Spinal cord (tissue), 10 donors: ENCODE measurements at places on chromosomes 1 and 21. TPM values are rescaled to one million over a fixed set of nuclear protein-coding genes. Genes with fewer than 3 reads are reported as not detected.
A peak's percentile ranks its signal among the peaks of the same experiment; 100 is the strongest.

The TARDBP gene
- 109 TPM for total RNA-seq

The LRRC39 gene
- total RNA-seq, result 7.3 TPM

The PLA2G2A gene
- not detected for total RNA-seq

The GRIK3 gene
- 18.5 TPM for total RNA-seq

The ADGRL4 gene
- total RNA-seq, result 13.4 TPM

The KDF1 gene
- not detected for total RNA-seq

The ERG gene
- 19.6 TPM for total RNA-seq

The CADM3 gene
- 46.4 TPM for total RNA-seq

The CTSS gene
- 58.8 TPM for total RNA-seq

The LYPLA2 gene
- total RNA-seq, result 28.3 TPM

The IVL gene
- not detected for total RNA-seq

The CLCNKB gene
- total RNA-seq, result 1.9 TPM

- no peak overlapping the region for H3K4me3 ChIP-seq
- H3K27ac ChIP-seq, result no peak overlapping the region
- no peaks in the 10 kb centered on the region for H3K4me1 ChIP-seq
- peak; percentile 69 for DNase-seq
- no peaks in the 10 kb centered on the region for H3K27me3 ChIP-seq
These were observed 25.3 kb downstream of the SLC30A7 start for GRCh38 chr1:100921110-100921706.

DNA sequence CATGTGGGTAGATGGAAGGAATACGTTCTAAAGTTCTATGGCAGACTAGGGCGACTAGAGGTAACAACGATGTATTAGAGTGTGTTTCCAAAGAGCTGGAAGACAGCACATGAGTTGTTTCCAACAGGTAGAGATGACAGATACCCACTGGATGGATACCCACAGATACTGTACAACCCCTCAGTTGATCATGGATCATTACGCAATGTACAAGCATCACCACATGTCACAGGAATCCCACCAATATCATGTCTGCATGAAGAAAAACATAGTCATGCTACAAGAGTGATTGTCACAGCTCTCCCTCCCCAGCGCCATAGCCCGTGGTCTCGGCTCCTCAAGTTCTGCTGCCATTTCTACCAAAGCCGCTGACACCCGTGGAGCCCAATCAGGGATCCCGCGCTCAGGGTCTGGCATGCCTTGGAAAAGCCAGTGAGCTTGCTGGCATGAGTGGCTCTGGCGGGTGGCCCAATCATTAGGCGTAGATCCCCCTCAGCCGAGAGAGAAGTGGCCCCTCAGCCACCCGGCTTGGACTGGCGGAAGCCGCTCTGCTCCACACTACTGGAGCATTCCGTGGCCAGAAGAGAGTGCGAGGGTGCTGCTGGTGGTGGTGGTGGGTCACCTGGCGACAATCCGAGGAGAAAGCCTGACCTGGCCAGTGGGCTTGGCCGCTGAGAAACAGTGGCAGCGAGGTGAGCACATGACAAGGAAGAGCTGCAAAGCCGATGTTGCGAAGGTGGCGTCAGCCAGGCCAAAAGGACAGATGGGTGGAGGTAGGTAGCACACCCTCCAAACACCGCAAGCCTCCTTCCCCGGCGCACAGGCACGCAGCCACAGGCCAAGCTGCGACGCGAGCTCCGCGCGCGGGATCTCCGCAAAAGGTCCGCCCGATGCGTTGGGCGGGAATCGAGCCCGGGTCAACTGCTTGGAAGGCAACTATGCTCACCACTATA lies 65.7 kb upstream of the FCGR2A start:
- peak; percentile 58 for DNase-seq
- H3K4me1 ChIP-seq, result peaks cover 12% of the 10 kb centered on the region
- peaks cover 23% of the 10 kb centered on the region for H3K27me3 ChIP-seq

- H3K27me3 ChIP-seq, result no peaks in the 10 kb centered on the region
- no peak overlapping the region for H3K4me3 ChIP-seq
- DNase-seq, result no peak
- H3K4me1 ChIP-seq, result no peaks in the 10 kb centered on the region
- H3K27ac ChIP-seq, result no peak overlapping the region
These were observed 329.0 kb downstream of the OLFM3 start for GRCh38 chr1:101667761-101668160.

DNA sequence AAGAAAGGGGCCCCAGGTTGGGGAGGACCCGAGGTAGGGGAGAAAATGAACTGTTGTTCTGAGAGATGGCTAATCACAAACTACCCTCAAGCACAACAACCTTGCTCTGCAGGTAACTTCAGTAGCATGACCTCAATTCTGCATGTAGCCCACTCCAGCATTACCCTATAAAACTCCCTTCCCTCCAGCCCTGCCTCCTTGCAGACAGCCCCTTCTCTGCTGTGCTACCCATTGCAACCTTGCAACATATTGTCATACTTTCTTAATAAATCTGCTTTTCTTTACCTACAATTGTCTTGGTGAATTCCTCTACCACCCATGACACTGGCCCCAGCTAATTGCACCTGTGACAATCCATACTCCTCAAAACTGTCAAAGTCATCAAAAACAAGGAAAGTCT lies 428.9 kb downstream of the MATN1 start:
- no peak overlapping the region for H3K4me3 ChIP-seq
- no peak for DNase-seq
- H3K27me3 ChIP-seq, result no peaks in the 10 kb centered on the region
- H3K36me3 ChIP-seq, result no peaks in the 10 kb centered on the region

GRCh38 chr1:66041654-66042053 lies 249.0 kb downstream of the PDE4B start:
- no peaks in the 10 kb centered on the region for H3K36me3 ChIP-seq
- no peak for DNase-seq
- no peaks in the 10 kb centered on the region for H3K4me1 ChIP-seq

- no peak overlapping the region for H3K4me3 ChIP-seq
- peaks cover 6% of the 10 kb centered on the region for H3K4me1 ChIP-seq
These were observed 625.2 kb downstream of the SMYD3 start for GRCh38 chr1:245881767-245882391.

DNA sequence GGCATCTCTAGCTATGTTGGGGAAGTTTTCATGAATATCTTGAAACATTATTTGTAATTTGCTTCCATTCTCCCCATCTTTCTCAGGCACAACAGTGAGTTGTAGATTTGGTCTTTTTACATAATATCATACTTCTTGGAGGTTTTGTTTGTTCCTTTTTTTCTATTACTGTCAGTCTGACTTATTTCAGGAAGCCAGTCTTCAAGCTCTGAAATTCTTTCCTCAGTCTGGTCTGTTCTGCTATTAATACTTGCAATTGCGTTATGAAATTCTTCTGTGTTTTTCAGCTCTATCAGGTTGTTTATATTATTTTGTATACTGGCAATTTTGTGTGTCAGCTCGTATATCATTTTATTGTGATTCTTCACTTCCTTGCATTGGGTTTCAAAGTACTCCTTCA lies 424.6 kb upstream of the PTBP2 start:
- no peaks in the 10 kb centered on the region for H3K4me1 ChIP-seq
- no peak overlapping the region for H3K4me3 ChIP-seq
- no peak for DNase-seq

GRCh38 chr1:9316080-9316444 lies 23.4 kb downstream of the SPSB1 start:
- H3K27me3 ChIP-seq, result no peaks in the 10 kb centered on the region
- H3K36me3 ChIP-seq, result peaks cover 22% of the 10 kb centered on the region
- H3K4me1 ChIP-seq, result peaks cover 71% of the 10 kb centered on the region
- no peak for DNase-seq
- H3K27ac ChIP-seq, result no peak overlapping the region

DNA sequence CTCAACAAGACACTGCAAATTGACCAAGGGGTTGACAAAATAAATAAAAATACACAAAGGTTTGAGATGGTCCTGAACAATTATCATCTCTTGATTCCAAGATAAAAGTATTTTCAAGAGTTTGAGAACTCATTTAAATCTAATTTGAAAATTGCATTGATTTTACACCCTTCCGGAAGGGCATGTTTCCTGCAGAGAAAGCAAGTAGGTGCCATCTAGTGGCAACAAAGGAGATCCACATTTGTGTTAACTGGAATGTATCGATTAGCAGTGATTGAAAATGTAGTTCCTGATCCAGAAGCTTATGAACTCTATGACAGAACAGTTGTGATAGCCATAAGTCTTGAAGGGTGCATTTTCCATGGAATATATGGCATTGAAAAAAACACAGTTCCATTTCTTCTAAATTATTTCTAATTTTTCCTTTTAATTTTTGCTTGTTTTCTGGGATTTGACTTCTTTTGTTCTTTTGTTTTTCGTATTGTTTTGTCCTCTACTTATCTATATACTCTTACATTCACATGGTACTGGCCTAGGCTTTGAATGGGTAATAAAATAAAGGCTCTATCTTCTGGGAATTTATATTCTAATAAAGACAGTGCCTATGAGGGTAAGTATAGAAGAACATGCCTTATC lies 143.7 kb downstream of the DNM3 start:
- no peak overlapping the region for H3K4me3 ChIP-seq
- no peak overlapping the region for H3K27ac ChIP-seq
- no peaks in the 10 kb centered on the region for H3K36me3 ChIP-seq
- H3K27me3 ChIP-seq, result no peaks in the 10 kb centered on the region
- peak; percentile 82 for DNase-seq
- H3K4me1 ChIP-seq, result peaks cover 4% of the 10 kb centered on the region

- no peak overlapping the region for H3K4me3 ChIP-seq
- peaks cover 27% of the 10 kb centered on the region for H3K4me1 ChIP-seq
- peaks cover 11% of the 10 kb centered on the region for H3K27me3 ChIP-seq
- no peak overlapping the region for H3K27ac ChIP-seq
- peaks cover 17% of the 10 kb centered on the region for H3K36me3 ChIP-seq
- no peak for DNase-seq
These were observed 20.9 kb upstream of the SAMD11 start for GRCh38 chr1:902802-903201.

GRCh38 chr1:32044234-32044633 lies 28.5 kb upstream of the TMEM39B start:
- no peak for DNase-seq
- peaks cover 42% of the 10 kb centered on the region for H3K36me3 ChIP-seq
- H3K4me1 ChIP-seq, result peaks cover 22% of the 10 kb centered on the region
- no peaks in the 10 kb centered on the region for H3K27me3 ChIP-seq
- H3K4me3 ChIP-seq, result no peak overlapping the region

DNA sequence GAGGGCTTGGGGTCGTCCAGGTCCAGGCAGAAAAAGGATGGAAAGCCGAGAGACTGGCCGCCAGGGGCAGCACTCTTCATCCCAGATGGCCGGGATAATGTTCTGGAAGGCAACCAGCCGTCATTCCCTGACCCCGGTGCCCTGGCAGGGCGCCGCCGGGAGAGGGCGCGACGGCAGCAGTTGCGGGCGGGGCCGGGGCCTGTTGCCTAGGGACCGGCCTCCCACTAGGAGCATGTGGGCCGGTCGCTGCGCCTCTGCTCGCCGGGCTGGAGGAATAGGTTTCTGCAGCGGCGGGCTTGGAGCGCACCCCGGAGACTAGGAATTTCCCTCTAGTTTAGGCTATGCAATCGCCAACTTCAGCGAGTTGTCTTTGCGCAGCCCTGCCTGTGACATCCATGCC lies 11.0 kb downstream of the DMRTB1 start:
- H3K36me3 ChIP-seq, result no peaks in the 10 kb centered on the region
- peaks cover 18% of the 10 kb centered on the region for H3K4me1 ChIP-seq
- H3K4me3 ChIP-seq, result no peak overlapping the region
- H3K27me3 ChIP-seq, result peaks cover 6% of the 10 kb centered on the region
- H3K27ac ChIP-seq, result no peak overlapping the region

GRCh38 chr1:191888996-191889622 lies 269.2 kb upstream of the RGS18 start:
- DNase-seq, result peak; percentile 79
- no peaks in the 10 kb centered on the region for H3K4me1 ChIP-seq
- no peaks in the 10 kb centered on the region for H3K27me3 ChIP-seq
- no peak overlapping the region for H3K27ac ChIP-seq
- no peaks in the 10 kb centered on the region for H3K36me3 ChIP-seq
- H3K4me3 ChIP-seq, result no peak overlapping the region

GRCh38 chr1:117106478-117106877 lies 15.1 kb downstream of the TRIM45 start:
- no peaks in the 10 kb centered on the region for H3K4me1 ChIP-seq
- no peak for DNase-seq
- H3K27me3 ChIP-seq, result no peaks in the 10 kb centered on the region
- peaks cover 5% of the 10 kb centered on the region for H3K36me3 ChIP-seq
- H3K27ac ChIP-seq, result no peak overlapping the region

GRCh38 chr1:151314137-151314875 lies 12.9 kb downstream of the PI4KB start:
- peaks cover 48% of the 10 kb centered on the region for H3K36me3 ChIP-seq
- no peak overlapping the region for H3K4me3 ChIP-seq
- no peaks in the 10 kb centered on the region for H3K27me3 ChIP-seq

DNA sequence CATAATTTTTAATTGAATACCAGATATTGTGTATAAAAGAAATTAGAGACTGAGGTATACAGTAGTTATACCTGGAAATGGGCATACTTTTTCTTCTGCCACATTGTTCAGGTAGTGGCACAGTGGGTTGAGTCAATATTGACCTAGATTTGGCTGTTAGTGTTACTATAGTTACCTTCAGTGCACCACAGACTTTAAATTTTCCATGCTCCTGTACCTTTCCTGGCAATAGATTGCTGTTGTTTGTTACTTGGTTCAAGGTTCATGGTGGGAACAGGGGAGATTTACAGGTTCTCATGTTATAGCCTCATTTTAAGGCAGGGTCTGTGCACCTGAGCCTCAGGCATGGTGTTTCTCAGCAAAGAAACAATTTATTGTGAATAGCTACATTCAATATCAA lies 218.7 kb downstream of the LBR start:
- H3K36me3 ChIP-seq, result no peaks in the 10 kb centered on the region
- H3K4me3 ChIP-seq, result no peak overlapping the region
- H3K27me3 ChIP-seq, result no peaks in the 10 kb centered on the region
- DNase-seq, result no peak
- no peak overlapping the region for H3K27ac ChIP-seq

GRCh38 chr1:68051475-68051874 lies 1.0 kb upstream of the DIRAS3 start:
- peaks cover 3% of the 10 kb centered on the region for H3K4me1 ChIP-seq
- H3K27me3 ChIP-seq, result peaks cover 6% of the 10 kb centered on the region
- H3K4me3 ChIP-seq, result peak overlapping the region; percentile 42
- no peak overlapping the region for H3K27ac ChIP-seq
- peak; percentile 42 for DNase-seq

- H3K4me1 ChIP-seq, result peaks cover 33% of the 10 kb centered on the region
- no peak overlapping the region for H3K27ac ChIP-seq
- no peak for DNase-seq
These were observed 23.3 kb downstream of the QSOX1 start for GRCh38 chr1:180177931-180178330.

- H3K27me3 ChIP-seq, result no peaks in the 10 kb centered on the region
- no peak overlapping the region for H3K4me3 ChIP-seq
- no peaks in the 10 kb centered on the region for H3K36me3 ChIP-seq
- peaks cover 63% of the 10 kb centered on the region for H3K4me1 ChIP-seq
- H3K27ac ChIP-seq, result peak overlapping the region; percentile 62
These were observed 15.8 kb downstream of the KCNQ4 start for GRCh38 chr1:40799351-40799867.

- DNase-seq, result no peak
- peaks cover 65% of the 10 kb centered on the region for H3K4me1 ChIP-seq
- no peaks in the 10 kb centered on the region for H3K36me3 ChIP-seq
- peak overlapping the region; percentile 87 for H3K27ac ChIP-seq
These were observed 2.0 kb downstream of the CSRP1 start for GRCh38 chr1:201504799-201505502.

- H3K4me3 ChIP-seq, result no peak overlapping the region
- no peak for DNase-seq
- H3K4me1 ChIP-seq, result peaks cover 18% of the 10 kb centered on the region
These were observed 36.4 kb downstream of the OLFML2B start for GRCh38 chr1:161987303-161987702.

- H3K4me3 ChIP-seq, result no peak overlapping the region
- no peaks in the 10 kb centered on the region for H3K27me3 ChIP-seq
- DNase-seq, result no peak
- H3K4me1 ChIP-seq, result peaks cover 4% of the 10 kb centered on the region
- no peaks in the 10 kb centered on the region for H3K36me3 ChIP-seq
These were observed 210.9 kb upstream of the GALNT2 start for GRCh38 chr1:229856009-229856650.
